ENCODE measurements at places on chromosomes 11 and 22. TPM values are rescaled to one million over a fixed set of nuclear protein-coding genes. Genes with fewer than 3 reads are reported as not detected.

Gene PANX3
- not detected for total RNA-seq

Gene SRSF8
- 65.0 TPM for total RNA-seq

DNA sequence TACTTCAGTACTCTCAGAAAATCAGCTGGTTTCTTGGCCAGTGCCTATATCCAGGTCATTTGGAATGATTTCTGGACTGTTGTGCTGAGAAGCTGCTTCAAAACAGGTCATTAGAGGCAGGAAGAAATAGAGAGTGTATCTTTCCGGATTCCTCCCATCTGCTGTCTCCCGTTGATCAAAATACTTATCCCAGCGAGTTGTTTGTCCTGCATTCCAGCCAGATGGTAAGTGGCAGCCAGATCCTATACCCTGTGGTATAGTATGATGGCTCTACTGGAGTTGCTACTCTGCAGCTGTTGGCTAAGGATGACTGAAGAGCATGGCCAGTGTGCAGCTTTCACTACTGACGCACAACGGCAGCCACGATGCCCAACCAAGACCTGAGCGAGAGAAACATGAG, 560.9 kb upstream of the ANO5 start:
- no peak for DNase-seq

GRCh38 chr22:42360348-42360747, 71.9 kb downstream of the NFAM1 start:
- no peak for DNase-seq

Gene NXPE1
- total RNA-seq, result not detected

DNA sequence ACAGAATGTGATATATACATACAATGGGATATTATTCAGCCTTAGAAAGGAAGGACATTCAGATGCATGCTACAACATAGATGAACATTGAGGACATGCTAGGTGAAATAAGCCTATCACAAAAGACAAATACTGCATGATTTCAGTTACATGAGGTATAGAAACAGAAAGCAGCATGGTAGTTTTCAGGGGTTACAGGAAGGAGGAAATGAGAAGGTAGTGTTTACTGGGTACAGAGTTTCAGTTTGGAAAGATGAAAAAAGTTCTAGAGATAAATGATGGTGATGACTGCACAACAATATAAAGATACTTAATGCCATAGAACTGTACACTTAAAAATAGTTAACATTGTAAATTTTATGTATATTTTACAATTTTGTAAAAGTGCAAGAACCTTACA, 266.7 kb upstream of the C11orf87 start:
- DNase-seq, result no peak

DNA sequence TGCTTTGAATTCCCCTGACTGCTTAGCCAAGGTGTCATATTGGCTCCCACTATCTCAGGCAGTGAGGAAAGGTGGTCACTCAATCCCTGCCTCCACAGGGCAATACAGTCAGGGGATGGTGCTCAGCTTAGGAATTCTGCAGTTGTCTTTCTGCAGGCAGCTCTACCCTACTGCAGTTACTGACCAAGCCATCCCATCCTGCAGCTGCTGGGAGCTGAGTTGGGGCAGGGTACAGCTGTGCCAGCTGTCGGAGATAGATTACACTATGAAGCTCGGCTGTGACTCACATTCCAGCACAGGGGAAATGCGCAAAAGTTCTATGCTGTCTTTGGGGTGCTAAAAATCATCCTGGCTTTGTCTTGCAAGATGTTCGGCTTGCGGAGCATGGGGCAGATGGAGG, 4.4 kb upstream of the DAGLA start:
- DNase-seq, result no peak

GRCh38 chr11:115242982-115243381, 261.2 kb downstream of the CADM1 start:
- no peak for DNase-seq

GRCh38 chr11:66015936-66016792, 4.4 kb downstream of the CST6 start:
- DNase-seq, result no peak

- no peak for DNase-seq
These were observed 593.6 kb downstream of the CNTN5 start for GRCh38 chr11:99614352-99614751.

GRCh38 chr11:67062526-67063373, 6.1 kb downstream of the RHOD start:
- DNase-seq, result no peak

GRCh38 chr11:131908316-131908715, 537.9 kb downstream of the NTM start:
- DNase-seq, result no peak

Gene PTGDR2
- 1.1 TPM for total RNA-seq

- DNase-seq, result no peak
These were observed 1.9 kb upstream of the OR52E4 start for GRCh38 chr11:5878564-5878963.

Gene PLXNB2
- 160 TPM for total RNA-seq

DNA sequence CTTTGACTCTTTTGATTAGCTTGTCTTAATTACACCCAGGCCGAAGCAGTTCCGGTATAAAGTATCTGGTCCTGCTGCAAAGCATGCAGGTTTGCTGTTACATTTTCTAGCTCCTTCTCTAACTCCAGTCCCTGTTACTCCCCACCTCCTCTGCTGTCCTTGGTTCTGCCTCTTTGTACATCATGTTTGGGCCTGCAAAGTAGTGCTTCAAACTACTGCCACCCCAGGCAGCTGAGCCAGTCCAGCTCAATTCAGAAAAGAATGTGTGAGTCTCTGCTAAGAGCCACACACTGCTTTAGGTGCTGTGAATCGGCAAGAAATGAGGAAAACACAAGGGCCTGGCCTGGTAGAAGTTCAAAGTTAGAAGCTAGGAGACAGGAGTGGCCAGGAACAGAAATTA, 136.0 kb downstream of the SERGEF start:
- DNase-seq, result no peak

GRCh38 chr11:7638710-7639642, 34.3 kb downstream of the CYB5R2 start:
- no peak for DNase-seq

Gene APOA4
- not detected for total RNA-seq

DNA sequence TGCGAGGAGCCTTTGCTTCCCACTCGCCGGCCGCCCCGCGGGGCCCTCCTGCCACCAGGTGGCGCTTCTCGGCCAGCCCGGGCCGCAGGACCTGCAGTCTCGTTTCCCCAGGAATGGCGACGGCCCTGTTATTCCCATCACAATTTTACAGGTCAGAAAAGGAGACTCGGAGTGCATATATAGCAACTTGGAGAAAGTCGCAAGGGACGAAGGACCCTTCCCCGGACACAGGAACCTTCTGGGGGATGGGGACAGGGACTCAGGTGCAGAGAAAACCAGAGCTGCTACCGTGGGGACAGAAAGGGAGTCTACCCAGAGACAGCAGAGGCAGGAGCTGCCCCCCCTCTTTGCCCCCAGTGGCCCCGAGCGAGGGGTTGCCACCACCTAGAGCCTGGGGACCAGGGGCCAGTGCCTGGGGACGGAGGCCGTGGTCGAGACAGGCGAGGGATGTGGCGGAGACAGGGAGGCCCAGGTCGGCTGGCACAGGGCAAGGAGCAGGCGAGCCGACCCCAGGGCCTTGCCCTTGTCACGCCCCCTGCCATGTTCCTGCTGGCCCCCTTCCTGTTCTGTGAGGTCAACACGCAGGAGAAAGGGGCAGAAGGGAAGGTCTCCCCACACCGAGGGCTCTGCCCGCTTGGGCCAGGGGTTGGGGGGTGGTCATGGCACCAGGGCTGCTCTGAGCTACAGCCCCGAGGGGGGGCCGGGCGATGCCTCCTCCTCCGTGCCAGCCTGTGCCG, 3.5 kb upstream of the KRTAP5-6 start:
- DNase-seq, result peak; percentile 90

GRCh38 chr11:16880184-16880801, 133.9 kb downstream of the PLEKHA7 start:
- DNase-seq, result no peak

GRCh38 chr11:46504817-46505613, 88.8 kb downstream of the AMBRA1 start:
- DNase-seq, result no peak

GRCh38 chr11:125720781-125721180, 25.3 kb upstream of the PATE1 start:
- DNase-seq, result no peak

GRCh38 chr22:50604256-50605001, 3.8 kb downstream of the MAPK8IP2 start:
- no peak for DNase-seq

- no peak for DNase-seq
These were observed 13.5 kb upstream of the OSBP2 start for GRCh38 chr22:30680991-30681770.

DNA sequence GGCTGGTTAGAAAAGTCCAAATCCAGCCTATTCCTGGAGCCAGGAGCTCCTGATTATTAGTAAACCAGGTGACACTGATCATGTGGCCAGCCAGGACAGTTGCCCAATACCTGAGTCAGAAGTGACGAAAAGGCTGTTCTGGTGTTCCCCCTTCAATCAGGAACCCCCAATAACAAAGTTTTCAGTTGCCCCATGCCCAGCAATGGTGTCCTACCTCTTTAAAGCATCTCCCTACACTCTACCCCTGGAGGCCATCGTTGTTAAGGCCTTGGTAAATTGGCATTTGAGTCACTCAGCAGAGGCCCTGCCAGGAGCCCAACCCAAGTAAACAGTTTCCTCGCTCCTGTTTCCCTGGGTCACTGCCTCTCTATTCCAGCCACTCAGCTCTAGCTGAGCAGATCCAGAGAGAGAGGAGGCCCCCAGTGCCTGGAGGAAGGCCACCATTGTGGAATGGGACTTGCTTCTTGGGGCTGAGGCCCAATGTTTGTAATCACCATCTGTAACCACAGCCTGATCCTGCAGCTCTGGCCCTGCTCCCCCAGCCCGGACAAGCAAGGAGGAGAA, 25.0 kb downstream of the ARHGAP1 start:
- peak; percentile 65 for DNase-seq

Gene SSTR3
- total RNA-seq, result not detected

Gene FGF3
- total RNA-seq, result not detected

Gene CASP5
- 0.76 TPM for total RNA-seq

Data from sciatic nerve (tissue), 2 donors.